Neural crest cell (in vitro differentiated cells): ENCODE measurements at places on chromosomes 1 and 21.
A peak's percentile ranks its signal among the peaks of the same experiment; 100 is the strongest.

DNA sequence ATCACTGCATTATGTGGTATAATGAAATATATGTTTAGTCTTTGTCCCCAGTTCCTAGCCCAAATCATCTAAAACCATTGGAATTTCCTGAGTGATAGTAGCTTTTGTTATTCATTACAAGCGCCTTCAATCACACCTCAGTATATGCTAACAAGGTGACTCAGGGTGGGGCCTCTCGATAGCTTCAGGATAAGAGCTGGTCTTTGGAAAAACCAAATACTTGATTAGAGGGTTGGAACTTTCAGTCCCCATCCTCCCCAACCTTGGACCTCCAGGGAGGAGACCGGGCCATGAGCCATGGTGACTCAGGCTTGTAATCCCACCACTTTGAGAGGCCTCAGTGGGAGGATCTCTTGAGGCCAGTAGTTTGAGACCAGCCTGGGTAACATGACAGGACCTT lies 5.1 kb upstream of the BRDT start:
- no peaks in the 10 kb centered on the region for H3K27me3 ChIP-seq
- no peak overlapping the region for H3K27ac ChIP-seq
- no peak for DNase-seq
- peaks cover 5% of the 10 kb centered on the region for H3K4me1 ChIP-seq
- no peak overlapping the region for H3K4me3 ChIP-seq
- H3K36me3 ChIP-seq, result no peaks in the 10 kb centered on the region

DNA sequence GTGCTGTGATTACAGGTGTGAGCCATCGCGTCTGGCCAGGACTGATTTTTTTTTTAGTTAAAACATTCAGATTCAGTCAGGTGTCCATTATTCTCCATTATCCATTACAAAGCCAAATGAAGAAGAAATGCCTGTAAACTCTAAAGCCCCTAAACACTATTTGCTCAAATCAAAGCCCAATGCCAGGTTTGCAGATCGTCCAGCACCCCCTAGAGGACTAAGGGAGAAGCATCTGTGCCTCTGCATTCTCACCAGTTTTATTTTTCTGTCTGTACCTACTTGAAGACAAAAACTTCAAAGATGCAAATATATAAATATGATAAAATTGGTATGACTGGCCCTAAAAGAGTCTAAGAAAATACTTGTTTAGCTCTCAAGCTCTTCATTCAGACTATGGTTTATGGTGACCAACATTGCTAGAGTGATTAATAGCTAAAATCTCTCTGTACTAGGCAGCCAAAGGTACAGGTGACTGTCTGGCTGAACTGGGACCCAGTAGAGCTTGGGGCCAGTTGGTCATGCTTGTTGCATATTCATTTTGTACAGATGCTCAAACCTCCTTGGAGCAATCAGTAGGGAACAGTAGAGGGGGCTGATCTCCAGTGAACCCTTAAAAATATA lies 138.4 kb downstream of the SYT2 start:
- H3K36me3 ChIP-seq, result no peaks in the 10 kb centered on the region
- DNase-seq, result peak; percentile 16
- no peak overlapping the region for H3K4me3 ChIP-seq
- H3K27me3 ChIP-seq, result no peaks in the 10 kb centered on the region
- H3K27ac ChIP-seq, result no peak overlapping the region

- peak overlapping the region; percentile 75 for H3K4me3 ChIP-seq
- H3K27ac ChIP-seq, result no peak overlapping the region
- no peak for DNase-seq
- H3K4me1 ChIP-seq, result peaks cover 23% of the 10 kb centered on the region
Measured at GRCh38 chr1:36303650-36304360, 2.4 kb upstream of the SH3D21 start.

DNA sequence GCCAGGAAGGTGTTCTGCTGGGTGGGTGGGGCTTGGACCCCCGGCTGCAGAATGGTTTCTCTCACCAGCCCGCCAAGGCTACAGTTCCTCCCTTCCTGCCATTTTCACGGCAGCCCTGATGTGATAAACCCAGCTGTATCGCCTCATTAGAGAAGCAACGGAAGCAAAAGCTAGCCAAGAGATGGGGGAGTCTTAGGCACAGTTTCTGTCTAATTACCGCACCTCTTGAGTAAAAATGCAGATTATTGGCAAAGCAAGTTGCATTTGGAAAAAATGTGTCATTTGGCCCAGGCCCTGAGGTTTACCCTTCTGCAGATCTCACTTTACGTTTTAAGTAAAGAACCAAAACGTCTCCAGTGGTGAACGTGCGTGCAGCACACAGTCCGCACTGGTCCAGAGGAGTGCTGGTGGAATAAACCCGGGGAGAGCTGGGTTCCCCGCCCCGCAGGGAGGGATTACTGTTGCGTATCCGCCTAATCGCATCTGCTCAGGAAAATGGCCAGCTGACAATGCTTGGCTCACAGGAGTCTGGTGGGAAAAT lies 109.9 kb downstream of the GALNT2 start:
- no peak for DNase-seq
- peaks cover 8% of the 10 kb centered on the region for H3K36me3 ChIP-seq
- no peak overlapping the region for H3K27ac ChIP-seq

GRCh38 chr1:32861904-32862695 lies 8.6 kb downstream of the FNDC5 start:
- H3K36me3 ChIP-seq, result peaks cover 9% of the 10 kb centered on the region
- no peak overlapping the region for H3K4me3 ChIP-seq
- H3K27me3 ChIP-seq, result no peaks in the 10 kb centered on the region
- no peak overlapping the region for H3K27ac ChIP-seq
- peaks cover 6% of the 10 kb centered on the region for H3K4me1 ChIP-seq

- H3K27ac ChIP-seq, result no peak within 1 kb of the TSS
- peaks cover 4% of the 10 kb centered on the region for H3K36me3 ChIP-seq
- peak; percentile 66 for DNase-seq
- peaks cover 30% of the 10 kb centered on the region for H3K4me1 ChIP-seq
- peak within 1 kb of the TSS; percentile 76 for H3K4me3 ChIP-seq
Measured at GRCh38 chr1:110674337-110675059, at the start of gene KCNA3. TSS of gene KCNA3 (minus strand) at chr1:110674940. CDS start at chr1:110674809, 131 bp downstream.

DNA sequence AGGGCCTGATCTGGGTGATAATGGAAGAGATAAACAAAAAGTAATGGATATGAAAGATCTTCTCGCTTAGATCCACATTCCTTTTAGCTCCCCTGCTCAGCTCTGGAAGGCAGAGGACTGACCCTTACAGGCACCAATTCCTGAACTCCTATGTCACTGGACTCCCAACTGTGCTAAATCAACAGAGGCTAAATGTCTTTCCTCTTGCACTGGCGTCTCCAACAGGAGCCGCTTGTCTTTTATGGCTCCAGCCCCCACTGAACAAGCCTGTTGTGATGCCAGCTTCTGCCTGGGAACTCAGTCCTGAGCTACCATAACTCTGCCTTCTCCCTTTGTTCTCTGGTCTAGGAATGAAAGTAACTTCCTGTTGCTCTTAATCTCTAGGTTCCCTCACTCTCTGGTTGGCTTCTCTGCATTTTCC lies 142.1 kb upstream of the COL11A1 start:
- H3K36me3 ChIP-seq, result no peaks in the 10 kb centered on the region
- no peaks in the 10 kb centered on the region for H3K27me3 ChIP-seq
- H3K4me3 ChIP-seq, result no peak overlapping the region
- H3K4me1 ChIP-seq, result peaks cover 12% of the 10 kb centered on the region

GRCh38 chr1:16151196-16151994 lies 4.5 kb downstream of the EPHA2 start:
- H3K4me3 ChIP-seq, result peak overlapping the region; percentile 79
- no peak for DNase-seq
- H3K4me1 ChIP-seq, result peaks cover 47% of the 10 kb centered on the region
- H3K36me3 ChIP-seq, result peaks cover 11% of the 10 kb centered on the region
- peak overlapping the region; percentile 23 for H3K27ac ChIP-seq
- no peaks in the 10 kb centered on the region for H3K27me3 ChIP-seq

GRCh38 chr1:219160967-219161366 lies 12.7 kb upstream of the LYPLAL1 start:
- no peaks in the 10 kb centered on the region for H3K36me3 ChIP-seq
- no peak overlapping the region for H3K27ac ChIP-seq
- H3K4me3 ChIP-seq, result no peak overlapping the region

DNA sequence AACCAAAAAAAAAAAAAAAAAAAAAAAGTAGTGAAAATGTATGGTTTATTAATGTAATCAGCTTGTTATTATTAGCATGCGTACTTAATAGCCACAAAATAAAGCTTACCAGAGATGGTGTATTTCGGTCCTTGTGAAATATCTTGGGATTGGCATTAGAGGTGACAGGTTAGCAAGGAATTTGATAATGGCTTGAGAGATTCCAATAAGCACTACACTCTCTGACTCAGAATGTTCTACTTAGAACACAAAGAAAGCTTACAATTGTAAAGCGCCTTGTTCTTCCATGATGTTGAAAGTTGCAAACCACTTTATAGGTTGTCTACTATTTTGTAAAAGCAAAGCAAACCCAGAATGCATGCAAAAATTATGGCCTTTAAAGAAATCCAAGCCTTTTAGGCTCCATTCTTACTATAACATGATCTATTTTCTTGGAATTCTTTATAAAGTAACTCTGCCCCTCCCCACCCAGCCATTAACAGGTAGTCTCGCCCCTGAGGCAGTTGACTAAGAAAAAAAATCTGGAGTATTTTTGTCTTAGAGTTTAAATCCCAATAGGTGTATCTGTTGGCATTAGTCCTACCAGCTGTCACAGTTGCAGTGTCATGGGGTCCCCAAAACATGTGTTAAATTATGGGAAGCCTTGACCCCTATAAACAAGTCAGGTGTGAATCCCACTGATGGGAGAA lies 129.2 kb downstream of the DHRS3 start:
- H3K4me3 ChIP-seq, result no peak overlapping the region
- no peaks in the 10 kb centered on the region for H3K27me3 ChIP-seq
- no peak overlapping the region for H3K27ac ChIP-seq
- no peak for DNase-seq
- H3K4me1 ChIP-seq, result no peaks in the 10 kb centered on the region

- DNase-seq, result no peak
- H3K27ac ChIP-seq, result peak overlapping the region; percentile 93
- H3K27me3 ChIP-seq, result peaks cover 6% of the 10 kb centered on the region
Measured at GRCh38 chr1:5267603-5268235, 613.3 kb downstream of the AJAP1 start.

DNA sequence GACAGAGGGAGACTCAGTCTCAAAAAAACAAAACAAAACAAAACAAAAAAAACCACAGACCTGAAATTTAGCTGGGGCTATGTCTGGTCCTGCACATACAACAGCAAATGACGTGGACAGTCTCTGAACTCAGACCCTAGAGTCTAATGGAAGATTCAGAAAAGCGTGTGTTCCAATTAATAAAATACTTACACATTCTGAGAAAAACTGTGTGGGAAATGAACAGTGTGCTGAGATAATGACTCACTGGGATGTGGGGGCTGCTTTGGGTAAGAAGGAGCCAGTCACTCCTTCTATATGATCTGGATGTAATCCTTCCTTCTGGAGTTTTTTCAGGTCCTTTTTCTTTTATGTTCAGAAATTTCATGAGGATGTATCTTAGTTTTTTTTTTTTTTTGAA lies 29.4 kb downstream of the CLDN14 start:
- DNase-seq, result no peak
- no peaks in the 10 kb centered on the region for H3K36me3 ChIP-seq
- no peaks in the 10 kb centered on the region for H3K27me3 ChIP-seq

GRCh38 chr1:217494767-217495166 lies 136.1 kb downstream of the GPATCH2 start:
- H3K27ac ChIP-seq, result no peak overlapping the region
- H3K36me3 ChIP-seq, result peaks cover 7% of the 10 kb centered on the region
- no peaks in the 10 kb centered on the region for H3K27me3 ChIP-seq
- no peak overlapping the region for H3K4me3 ChIP-seq
- DNase-seq, result no peak

DNA sequence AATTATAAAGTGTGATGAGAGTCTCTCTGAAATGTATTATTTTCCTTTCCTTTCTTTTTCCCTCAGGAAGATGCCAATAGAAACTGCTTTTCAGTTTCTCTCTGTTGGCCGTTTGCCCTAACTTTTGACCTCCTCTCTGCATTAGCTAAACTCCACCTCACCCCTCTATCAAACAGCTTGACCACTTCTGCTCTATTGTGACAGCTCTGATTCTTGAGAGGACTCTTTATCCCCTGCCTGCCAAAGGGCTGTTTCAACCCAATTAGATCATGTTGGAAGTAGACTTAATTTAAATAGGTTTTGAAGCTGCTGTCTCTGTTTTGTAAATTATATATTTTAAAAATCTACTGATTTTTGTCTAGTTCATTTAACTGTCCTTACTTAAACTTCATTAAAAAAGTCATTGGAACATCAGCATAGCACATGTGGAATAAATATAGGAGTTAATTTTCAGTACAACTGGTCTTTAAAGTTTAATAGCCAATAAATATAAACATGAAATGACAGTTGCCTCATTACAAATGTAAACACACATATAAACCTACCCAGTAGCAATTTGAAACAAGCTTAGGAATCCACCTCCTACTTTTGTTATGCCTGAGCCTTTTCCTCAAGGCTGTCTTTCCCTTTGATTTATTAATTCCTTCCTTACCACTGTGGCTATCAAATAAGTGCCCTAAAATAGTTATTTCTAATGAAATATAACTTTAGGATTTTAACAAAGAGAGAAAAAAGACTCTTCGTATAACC lies 152.0 kb downstream of the CHRM3 start:
- no peak overlapping the region for H3K4me3 ChIP-seq
- no peaks in the 10 kb centered on the region for H3K27me3 ChIP-seq
- no peak for DNase-seq
- peaks cover 24% of the 10 kb centered on the region for H3K4me1 ChIP-seq

DNA sequence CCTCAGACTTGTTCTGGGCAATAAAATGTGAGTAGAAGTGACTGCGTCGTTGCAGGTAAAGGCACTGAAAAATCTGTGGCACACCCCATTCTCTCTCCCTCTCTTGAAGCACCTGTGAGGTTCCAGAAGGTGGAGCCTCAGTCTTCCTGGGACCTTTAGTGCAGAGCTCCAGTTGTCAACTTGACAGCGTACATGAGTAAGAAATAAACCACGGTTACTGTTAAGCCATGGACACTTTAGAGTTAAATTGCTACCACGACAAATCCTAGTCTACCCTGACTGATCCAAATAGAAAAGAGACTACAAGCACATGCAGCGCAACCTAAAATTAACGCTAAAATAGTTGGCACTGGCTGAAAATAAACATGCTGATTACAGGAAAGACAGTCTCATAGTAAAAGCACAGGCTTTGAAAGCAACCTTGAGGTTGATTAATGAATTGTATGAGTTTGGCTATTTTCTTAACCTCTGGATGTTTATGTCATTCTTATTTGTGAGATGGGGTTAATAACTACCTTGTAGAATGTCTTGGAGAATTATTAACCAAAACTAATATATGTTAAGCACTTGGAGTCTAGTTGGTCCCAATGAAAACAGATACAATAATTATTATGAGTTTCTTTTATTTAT lies 93.0 kb upstream of the PLPPR4 start:
- H3K4me1 ChIP-seq, result no peaks in the 10 kb centered on the region
- no peaks in the 10 kb centered on the region for H3K27me3 ChIP-seq
- DNase-seq, result no peak
- no peaks in the 10 kb centered on the region for H3K36me3 ChIP-seq
- H3K27ac ChIP-seq, result no peak overlapping the region
- H3K4me3 ChIP-seq, result no peak overlapping the region

- peaks cover 6% of the 10 kb centered on the region for H3K4me1 ChIP-seq
- no peaks in the 10 kb centered on the region for H3K36me3 ChIP-seq
- no peak overlapping the region for H3K27ac ChIP-seq
- no peak overlapping the region for H3K4me3 ChIP-seq
- no peak for DNase-seq
Measured at GRCh38 chr1:107682467-107682866, 282.5 kb downstream of the VAV3 start.
